ENCODE measurements at places on chromosomes 13 and 19. TPM values are rescaled to one million over a fixed set of nuclear protein-coding genes. Genes with fewer than 3 reads are reported as not detected.

DNA sequence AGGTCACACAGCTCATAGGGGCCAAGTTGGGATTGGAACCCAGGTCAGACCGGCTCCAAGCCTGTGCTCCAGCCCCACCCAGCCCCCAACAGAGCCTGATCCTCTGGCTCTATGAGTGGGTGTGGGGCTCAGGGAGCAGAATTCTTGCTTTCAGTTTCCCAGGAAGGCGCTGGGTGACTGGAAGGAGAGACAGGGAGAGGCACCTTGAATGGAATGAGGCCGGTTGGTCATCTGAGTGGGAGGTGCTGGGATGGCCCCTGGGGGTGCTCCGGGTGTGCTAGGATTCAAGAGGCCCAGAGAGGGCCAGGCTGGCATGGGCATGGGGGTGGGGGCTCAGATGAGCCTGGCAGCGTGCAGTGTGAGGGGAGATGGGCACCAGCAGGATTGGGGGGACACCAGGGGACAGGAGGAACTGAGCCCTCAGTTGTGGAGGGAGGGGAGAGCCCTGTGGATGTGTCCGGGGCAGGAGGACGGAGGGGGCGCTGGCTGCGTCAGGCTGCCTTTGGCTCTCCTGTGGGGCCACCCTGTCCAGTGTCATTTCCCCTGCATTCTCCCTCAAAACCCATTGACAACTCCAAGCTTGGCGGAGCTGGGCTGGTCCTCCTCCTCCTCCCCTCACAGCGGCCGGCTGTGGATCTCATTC lies 31.2 kb upstream of the ANKRD10 start:
- DNase-seq, result no peak

GRCh38 chr19:4456843-4457653 lies 546 bp downstream of the UBXN6 start:
- DNase-seq, result no peak

GRCh38 chr13:98927951-98928927 lies 49.6 kb downstream of the DOCK9 start:
- DNase-seq, result no peak

DNA sequence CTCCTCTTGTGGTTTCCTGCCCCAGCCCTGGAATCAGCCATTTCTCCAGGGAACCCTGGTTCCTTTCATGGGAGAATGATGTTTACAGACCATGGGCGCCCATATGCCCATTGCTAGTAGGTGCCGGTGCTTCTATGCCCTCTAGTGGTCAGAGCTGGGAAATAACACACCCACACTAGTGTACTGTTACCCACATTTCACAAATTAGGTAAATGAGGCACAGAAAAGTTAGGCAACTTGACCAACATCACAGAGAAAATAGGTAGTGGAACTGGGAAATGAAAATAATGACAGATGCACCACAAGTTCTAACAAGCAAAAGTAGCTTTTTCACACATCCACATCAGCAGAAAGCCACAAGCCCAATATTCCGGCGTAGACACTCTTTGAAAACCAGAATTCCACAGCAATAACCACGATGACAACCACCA lies 1.3 kb upstream of the CEACAM3 start:
- DNase-seq, result no peak

- DNase-seq, result no peak
Measured at GRCh38 chr19:2591537-2592291, 110.8 kb downstream of the GNG7 start.

- DNase-seq, result no peak
Measured at GRCh38 chr13:81406022-81406421, 1065.1 kb upstream of the SPRY2 start.

DNA sequence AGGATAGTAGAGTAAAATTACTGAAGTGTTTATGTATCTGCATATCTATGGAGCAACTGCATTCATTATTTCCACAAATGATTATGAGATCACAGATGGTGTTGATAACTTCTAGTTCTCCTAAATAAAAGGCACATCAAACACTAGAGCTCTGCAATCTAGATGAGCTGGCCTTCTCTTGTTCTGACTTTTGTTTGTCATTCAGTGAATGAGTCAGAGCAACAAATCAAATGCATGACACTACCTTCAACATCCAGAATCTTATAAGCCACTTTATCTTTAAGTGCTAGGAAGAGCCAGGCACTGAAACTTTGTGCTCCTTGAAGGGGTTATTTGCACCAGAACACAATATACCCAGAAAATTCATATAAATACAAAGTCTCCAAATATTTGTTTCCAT lies 456.0 kb downstream of the PCDH17 start:
- DNase-seq, result no peak

DNA sequence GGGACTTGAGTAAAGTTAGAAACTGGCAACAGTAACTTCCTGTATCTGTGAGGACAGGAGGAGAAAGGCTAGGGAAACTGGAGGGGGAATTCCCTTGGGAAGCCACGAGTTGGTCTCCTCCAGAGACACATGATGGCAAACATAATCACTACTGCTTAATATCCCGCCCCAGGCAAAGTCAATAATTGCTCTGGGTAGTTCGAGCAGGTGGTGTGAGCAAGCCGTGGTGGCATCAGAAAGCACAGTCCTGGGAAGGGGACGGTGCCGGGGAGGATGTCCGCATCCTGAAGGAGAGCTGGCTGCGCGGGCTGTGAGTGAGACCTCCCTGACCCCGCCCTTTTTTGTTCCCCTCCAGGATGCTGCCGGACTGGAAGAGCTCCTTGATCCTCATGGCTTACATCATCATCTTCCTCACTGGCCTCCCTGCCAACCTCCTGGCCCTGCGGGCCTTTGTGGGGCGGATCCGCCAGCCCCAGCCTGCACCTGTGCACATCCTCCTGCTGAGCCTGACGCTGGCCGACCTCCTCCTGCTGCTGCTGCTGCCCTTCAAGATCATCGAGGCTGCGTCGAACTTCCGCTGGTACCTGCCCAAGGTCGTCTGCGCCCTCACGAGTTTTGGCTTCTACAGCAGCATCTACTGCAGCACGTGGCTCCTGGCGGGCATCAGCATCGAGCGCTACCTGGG lies 1.4 kb downstream of the FFAR2 start:
- no peak for DNase-seq

DNA sequence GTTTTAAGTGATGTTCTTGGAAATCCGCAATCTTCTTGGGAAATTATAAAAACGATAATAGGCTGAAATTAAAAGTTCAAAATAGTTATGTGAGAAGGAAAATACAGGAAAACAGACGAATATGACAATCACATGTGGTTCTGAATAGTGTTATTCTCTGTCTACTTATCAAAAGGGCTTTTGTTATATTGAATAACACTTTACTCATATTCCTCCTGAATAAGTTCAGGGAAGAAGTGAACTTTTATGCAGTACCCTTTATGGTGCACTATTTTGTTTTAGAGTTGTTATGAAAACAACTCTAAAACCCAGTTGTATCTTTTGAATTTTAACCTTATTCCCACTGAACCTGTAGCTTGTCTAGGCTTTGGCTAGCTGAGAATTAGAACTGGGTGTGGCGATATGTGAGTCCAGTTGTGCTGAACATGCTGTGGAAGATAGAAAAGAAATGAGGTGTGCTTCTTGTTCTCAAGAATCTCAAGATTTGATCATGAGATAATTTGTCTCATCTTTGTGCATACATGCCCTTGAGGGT lies 384.4 kb downstream of the LMO7 start:
- DNase-seq, result no peak

GRCh38 chr13:46817095-46817494 lies 20.1 kb upstream of the ESD start:
- no peak for DNase-seq

- no peak for DNase-seq
Measured at GRCh38 chr13:98648141-98648540, 71.2 kb upstream of the STK24 start.

GRCh38 chr19:21691661-21692060 lies 75.7 kb downstream of the ZNF100 start:
- DNase-seq, result no peak

DNA sequence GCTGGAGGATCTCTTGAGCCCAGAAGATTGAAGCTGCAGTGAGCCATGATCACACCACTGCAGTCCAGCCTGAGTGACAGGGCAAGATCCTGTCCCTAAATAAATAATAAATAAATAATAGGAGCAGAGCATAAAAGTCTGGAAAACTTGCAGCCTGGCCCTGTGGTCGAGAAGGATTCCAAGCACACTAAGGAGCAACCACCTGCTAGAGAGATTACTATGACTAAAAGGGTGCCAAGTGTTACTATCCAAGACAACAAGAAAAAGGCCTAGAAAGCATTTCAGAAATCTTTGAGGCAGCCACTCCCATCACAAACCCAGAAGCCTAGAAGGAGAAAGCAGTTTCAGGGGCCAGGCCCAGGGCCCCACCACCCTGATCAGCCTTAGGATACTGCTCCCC lies 46.1 kb downstream of the LHFPL6 start:
- DNase-seq, result no peak

DNA sequence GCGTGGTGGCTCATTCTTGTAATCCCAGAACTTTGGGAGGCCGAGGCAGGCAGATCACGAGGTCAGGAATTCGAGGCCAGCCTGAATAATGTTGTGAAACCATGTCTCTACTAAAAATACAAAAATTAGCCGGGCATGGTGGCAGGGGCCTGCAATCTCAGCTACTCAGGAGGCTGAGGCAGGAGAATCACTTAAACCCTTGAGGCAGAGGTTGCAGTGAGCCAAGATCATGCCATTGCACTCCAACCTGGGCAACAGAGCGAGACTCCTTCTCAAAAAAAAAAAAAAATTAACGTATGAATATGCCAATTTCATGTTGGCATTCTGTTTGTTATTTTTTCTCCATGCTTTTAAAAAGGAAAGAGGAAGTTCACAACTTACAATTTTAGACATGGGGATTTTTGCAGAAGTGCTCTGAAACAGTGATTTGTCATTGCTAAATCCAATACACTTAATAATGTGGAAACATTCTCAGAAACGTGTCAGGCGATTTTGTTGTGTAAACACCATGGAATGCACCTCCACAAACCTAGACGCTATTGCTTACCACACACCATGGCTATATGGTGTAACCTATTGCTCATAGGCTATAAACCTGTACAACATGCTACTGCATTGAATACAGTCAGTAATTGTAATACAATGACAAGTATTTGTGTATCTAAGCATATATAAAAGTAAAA lies 115.9 kb upstream of the PCDH20 start:
- no peak for DNase-seq

DNA sequence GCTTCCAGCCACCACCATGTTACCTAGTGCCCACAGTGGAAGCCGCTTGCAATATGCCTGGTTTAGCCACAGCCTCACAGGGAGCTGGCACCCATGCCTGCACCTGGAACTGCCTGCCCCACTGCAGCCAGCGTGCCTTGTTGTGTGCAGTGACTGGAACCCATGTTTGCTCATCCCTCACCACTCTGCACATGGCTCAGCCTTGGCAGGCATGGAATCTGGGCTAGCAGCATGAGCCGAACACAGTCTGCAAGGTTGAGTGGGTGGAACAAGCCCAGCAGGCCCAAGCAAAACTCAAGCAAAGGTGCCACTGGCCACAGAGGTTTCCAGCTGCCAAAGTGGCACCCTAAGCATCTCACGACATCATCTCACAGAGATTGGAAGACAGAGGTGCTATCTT lies 269.5 kb downstream of the PCDH20 start:
- DNase-seq, result no peak

Gene HIF3A
- total RNA-seq, result 85.6 TPM

Gene PEAK3
- total RNA-seq, result 1.2 TPM

Gene ZBTB45
- 10.4 TPM for total RNA-seq

Gene ONECUT3
- total RNA-seq, result 0.42 TPM

Gene KIR2DL4
- total RNA-seq, result 0.54 TPM
